ENCODE measurements at places on chromosomes 4 and X. TPM values are rescaled to one million over a fixed set of nuclear protein-coding genes. Genes with fewer than 3 reads are reported as not detected.

MAGEB2 gene
- not detected for total RNA-seq

ETDB gene
- total RNA-seq, result not detected

LAS1L gene
- 30.8 TPM for total RNA-seq

LDB2 gene
- 3.9 TPM for total RNA-seq

CXXC4 gene
- total RNA-seq, result 0.17 TPM

LGI2 gene
- total RNA-seq, result not detected

PABPC1L2B gene
- total RNA-seq, result not detected

SGCB gene
- total RNA-seq, result 16.4 TPM

SMIM10 gene
- 11.4 TPM for total RNA-seq

HNRNPDL gene
- 156 TPM for total RNA-seq

REPS2 gene
- total RNA-seq, result 0.74 TPM

NPY2R gene
- under 0.01 TPM for total RNA-seq

TKTL2 gene
- total RNA-seq, result not detected

TAF7L gene
- total RNA-seq, result 0.17 TPM

ZMAT1 gene
- not detected for total RNA-seq

ARR3 gene
- not detected for total RNA-seq
